ENCODE measurements at places on chromosomes 12 and 14.
A peak's percentile ranks its signal among the peaks of the same experiment; 100 is the strongest.

GRCh38 chr12:16579041-16579440 is 26.9 kb downstream of the LMO3 start:
- DNase-seq: peak; percentile 73

- DNase-seq: no peak
These were observed 422.2 kb downstream of the APAF1 start for GRCh38 chr12:99067171-99067785.

GRCh38 chr14:64594438-64594837 is 44.7 kb downstream of the PPP1R36 start:
- DNase-seq: no peak

DNA sequence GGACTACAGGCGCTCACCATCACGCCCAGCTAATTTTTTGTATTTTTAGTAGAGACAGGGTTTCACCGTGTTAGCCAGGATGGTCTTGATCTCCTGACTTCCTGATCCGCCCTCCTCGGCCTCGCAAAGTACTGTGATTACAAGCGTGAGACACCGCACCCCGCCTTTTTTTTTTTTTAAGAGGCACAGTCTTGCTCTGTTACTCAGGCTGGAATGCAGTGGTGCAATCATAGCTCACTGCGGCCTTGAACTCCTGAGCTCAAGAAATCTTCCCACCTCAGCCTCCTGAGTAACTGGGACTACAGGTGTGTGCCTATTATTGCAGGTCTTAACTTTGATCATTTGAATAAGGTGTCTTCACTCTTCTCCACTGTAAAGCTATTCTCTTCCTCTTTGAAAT is 5.3 kb upstream of the GLTP start:
- DNase-seq: peak; percentile 59

- DNase-seq: no peak
These were observed 13.1 kb downstream of the METAP2 start for GRCh38 chr12:95487024-95487423.

DNA sequence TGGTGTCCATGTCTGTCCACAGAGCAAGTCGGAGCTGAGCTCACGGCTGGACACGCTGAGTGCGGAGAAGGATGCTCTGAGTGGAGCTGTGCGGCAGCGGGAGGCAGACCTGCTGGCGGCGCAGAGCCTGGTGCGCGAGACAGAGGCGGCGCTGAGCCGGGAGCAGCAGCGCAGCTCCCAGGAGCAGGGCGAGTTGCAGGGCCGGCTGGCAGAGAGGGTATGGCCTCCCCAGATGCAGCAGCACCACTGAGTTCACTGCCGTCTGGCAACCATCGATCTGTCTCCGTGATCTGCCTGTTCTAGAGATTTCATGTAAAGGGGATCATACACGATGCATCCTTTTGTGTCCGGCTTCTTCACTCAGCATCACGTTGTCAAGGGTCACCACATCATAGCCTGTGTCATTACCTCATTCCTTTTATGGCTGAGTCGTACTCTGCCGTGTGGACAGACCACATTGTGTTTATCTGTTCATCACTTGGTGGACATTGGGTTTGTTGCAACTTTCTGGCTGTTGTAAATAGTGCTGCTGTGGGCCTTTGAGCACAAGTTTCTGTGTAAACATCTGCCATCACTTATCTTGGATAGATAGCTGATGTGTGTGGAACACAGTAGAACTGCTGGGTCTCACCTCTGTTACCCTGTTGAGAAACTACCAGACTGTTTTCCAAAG is 21.9 kb downstream of the HIP1R start:
- no peak for DNase-seq

GRCh38 chr14:74947353-74948227 is 7.8 kb downstream of the PGF start:
- no peak for DNase-seq

- peak; percentile 61 for DNase-seq
These were observed 12.2 kb downstream of the LLPH start for GRCh38 chr12:66118240-66118891.

All from cardiac fibroblast (primary cell).